Esophagus squamous epithelium (tissue), 5 donors: ENCODE measurements at places on chromosomes 6 and 20. TPM values are rescaled to one million over a fixed set of nuclear protein-coding genes. Genes with fewer than 3 reads are reported as not detected.

The ASXL1 gene
- total RNA-seq, result 49.2 TPM

The ERVFRD-1 gene
- total RNA-seq, result not detected

The GHRH gene
- total RNA-seq, result not detected

- DNase-seq, result no peak
Measured at GRCh38 chr6:6004390-6004995, 2.2 kb downstream of the NRN1 start.

DNA sequence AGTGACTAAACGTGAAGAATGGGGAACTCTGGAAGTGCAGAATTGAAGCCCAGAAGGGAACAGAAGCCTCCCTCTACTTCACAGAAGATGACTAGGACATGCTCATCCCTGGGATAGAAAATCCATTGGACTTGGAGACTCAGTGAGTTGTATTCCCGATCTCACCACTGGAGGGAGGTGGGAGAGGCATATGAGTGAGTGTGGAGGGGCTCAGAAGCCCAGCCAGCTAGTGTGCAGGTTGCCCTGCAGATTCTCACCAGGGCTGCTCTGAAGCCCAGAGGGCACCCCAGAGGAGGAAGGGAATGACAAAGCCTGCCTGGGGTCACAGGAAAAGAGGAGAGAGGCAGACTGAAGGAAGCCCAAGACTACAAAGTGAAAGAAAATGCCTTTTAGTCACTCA lies 42.1 kb upstream of the HLA-E start:
- DNase-seq, result no peak

GRCh38 chr20:46200582-46201570 lies 82.8 kb downstream of the CD40 start:
- DNase-seq, result no peak

- no peak for DNase-seq
Measured at GRCh38 chr6:166691746-166692145, 64.7 kb upstream of the RPS6KA2 start.

- DNase-seq, result no peak
Measured at GRCh38 chr6:9933677-9934076, 481.2 kb downstream of the TFAP2A start.

GRCh38 chr6:105501826-105502344 lies 99.0 kb upstream of the PREP start:
- DNase-seq, result no peak

The ELOVL5 gene
- total RNA-seq, result 29.5 TPM

- no peak for DNase-seq
Measured at GRCh38 chr6:105795366-105795765, 290.8 kb upstream of the PRDM1 start.

DNA sequence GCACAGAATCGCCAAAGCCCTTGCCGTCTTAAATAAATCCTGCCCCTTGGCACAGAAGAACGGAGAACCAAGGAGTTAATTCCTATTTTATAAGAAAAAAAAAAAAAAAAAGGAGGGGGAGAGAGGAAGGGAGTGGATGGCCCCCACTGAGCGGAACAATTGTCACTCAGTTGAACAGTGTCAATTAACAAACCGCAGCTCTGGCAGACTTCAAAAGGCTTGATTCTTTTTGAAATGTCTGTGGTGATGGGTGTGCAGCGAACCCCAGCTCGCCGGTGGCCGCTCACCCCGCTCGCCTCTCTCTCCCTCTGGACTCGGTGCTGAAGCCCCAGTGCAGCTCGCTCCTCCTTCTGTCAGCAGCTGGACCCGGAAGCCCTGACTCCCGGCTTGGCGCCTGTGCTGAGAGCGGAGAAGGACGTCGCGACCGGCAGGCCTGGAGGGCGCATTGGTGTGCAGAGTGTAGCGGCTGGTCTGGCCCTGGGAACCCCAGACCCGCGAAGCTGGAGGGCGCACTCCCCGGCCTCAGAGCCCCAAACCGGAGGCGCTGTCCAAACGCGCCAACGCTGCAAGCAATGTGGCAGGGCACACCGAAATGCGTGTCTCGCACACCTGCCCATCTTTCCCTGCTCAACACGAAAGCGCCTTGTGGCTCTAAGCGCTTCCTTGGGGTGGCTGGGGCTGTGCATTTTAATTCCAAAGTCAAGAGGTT lies 3.4 kb downstream of the LINC00237 start:
- no peak for DNase-seq

DNA sequence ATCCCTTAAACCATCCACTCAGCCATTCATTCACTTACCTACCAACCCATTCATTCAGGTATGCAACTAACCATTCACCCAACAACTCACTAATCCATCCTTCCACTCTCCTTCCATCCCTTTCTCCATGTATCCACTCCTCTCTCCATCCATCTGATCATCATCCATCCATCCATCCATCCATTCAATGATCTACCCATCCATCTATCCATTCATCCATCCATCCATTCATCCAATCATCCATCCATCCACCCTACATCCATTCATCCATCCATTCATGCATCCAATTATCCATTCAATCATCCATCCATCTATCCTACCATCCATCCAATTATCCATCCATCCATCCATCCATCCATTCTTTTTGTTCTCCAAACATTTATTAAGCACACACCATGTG lies 13.8 kb upstream of the BCAS1 start:
- no peak for DNase-seq

DNA sequence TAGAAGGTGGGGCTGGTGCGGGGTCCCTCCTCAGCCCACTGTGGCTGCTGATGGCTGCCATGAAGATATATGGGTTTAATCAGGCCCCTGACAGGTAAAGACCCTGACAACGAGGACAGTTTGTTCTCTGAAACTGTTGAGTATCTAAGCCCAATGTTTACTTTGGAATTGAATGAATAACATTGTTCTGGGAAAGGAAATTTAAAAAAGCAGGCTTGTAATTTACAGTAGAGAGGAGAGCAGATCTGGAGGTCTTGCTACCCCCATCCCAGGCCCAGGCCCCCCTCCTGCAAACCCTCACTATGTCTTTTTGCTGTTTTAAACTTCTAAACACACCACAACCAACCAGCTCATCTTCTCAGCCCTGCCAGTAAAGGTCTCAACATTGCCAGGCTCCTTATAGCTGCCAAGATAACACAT lies 171.3 kb downstream of the CDC5L start:
- no peak for DNase-seq

The LINC00237 gene
- total RNA-seq, result not detected

The LTB gene
- total RNA-seq, result 2.3 TPM

The GRM1 gene
- not detected for total RNA-seq

- DNase-seq, result no peak
Measured at GRCh38 chr6:163085426-163085825, 329.1 kb upstream of the QKI start.

DNA sequence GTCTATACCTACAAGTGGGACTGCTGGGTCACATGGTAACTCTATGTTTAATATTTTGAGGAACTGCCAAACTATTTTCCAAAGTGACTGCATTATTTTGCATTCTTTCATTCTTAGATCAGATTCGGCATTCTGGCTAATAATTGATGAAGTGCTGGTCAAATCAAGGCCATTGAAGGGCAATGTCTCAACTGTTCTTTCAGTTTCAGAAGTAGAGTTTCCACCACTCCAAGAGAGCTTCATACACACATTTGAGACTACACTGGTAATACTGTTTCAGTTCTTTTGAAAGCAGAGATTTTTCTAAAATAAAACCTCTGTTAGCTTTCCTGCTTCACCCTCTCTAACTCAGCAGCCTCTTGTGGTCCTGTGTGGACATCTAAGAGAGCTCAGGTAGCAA lies 154.5 kb downstream of the CFAP61 start:
- DNase-seq, result no peak

The DEFB119 gene
- not detected for total RNA-seq

- no peak for DNase-seq
Measured at GRCh38 chr20:1108437-1108920, 9.9 kb upstream of the PSMF1 start.

DNA sequence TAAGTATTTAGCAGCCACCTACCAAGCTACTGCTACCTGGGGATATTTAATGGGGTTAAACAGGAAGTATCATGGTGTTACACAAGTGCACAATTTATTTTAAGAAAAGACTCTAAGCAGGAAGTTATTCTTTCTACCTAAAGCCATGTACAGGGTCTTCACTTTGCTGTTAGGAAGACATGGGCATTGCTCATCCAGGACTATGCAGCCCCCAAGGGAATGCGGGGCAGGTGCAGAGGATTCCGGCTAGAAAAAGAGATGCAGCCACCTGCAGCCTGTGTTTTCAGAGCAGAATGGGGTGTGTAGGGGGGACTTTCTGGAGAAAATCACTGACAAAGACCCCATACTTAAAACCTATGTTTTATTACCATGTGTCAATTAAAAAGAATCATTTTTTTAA lies 399.1 kb upstream of the NOX3 start:
- no peak for DNase-seq

The WTAP gene
- total RNA-seq, result 105 TPM

DNA sequence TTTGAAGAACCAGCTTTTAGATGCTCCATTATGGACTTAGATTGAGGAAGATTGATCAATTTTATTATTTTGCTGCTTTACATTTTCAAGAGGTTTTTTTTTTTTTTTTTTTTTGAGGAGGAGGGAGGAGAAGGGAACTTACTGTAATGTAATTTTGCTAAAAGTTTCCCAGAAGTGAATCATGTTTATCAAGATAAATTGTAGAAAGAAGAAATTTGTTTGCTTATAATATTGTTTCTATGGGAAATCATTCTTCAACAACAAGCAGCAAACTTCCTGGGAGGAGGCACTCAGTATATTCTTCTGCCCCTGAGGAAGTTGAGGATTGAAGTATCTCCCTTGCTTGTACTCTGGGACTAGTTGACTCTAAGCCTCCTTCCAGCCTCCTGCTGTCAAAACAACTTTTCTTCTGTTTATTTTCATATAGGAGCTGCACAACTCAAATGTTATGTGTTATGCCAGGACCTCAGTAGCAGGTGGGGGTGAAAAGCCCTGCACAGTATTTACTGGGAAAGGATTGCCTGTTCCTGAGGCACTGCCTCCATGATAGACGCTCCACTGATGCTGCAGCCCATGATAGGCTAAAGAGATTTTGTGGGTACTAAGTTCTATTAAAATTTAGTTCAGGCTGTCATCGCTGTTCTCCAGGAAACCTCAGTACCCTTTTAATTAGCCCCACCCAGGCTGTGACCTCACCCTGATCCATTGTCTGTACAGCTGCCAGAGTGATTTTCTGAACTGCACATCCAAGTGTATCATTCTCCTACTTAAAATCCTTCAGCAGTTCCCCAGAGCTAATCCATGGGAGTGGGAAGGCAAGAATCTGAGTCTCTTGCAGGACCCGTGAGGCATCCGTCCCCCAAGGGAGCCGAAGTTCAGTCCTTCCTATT lies 51.9 kb downstream of the CARMIL1 start:
- no peak for DNase-seq
